ENCODE measurements at places on chromosomes 4 and X.
A peak's percentile ranks its signal among the peaks of the same experiment; 100 is the strongest.

GRCh38 chrX:16436348-16437188 lies 213.4 kb upstream of the S100G start:
- peak; percentile 21 for DNase-seq

DNA sequence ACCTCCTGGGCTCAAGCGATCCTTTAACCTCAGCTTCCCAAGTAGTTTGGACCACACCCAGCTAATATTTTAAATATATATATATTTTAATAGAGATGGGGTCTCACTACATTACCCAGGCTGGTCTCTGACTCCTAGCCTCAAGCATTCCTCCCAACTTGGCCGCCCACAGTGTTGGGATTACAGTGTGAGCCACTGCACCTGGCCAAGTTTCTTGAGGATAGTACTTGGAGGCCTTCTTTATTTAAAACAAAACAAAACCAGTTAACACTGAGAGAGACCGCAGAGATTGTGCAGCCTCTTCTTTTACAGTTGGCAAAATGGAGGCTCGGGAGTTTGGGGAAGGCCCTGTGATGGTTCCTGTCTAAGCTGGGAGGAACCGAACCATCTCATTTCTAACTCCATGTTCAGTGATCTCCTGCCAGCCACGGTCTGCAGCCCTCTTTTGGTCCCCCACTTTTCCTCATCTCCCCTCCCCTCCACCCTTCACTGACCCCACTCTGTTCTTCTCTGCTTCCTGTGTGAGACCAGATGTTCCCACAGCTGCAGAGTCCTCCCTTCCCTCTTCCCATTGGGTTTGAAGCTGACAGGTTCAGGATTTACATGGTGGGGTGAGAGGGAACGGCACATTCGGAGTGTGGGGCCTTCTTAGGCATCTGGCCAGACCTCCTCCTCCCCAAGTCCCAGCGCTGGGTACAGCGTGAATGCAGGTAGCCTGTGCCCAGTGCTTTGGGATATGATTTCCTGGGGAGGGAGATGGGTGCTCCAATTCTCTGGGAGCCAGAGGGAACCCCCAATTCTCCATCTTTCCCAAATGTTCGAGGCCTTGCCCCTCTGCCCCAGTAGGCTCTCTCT lies 1.4 kb upstream of the SORCS2 start:
- DNase-seq = no peak

- no peak for DNase-seq
These were observed 17.4 kb downstream of the GALNT7 start for GRCh38 chr4:173185847-173186510.

DNA sequence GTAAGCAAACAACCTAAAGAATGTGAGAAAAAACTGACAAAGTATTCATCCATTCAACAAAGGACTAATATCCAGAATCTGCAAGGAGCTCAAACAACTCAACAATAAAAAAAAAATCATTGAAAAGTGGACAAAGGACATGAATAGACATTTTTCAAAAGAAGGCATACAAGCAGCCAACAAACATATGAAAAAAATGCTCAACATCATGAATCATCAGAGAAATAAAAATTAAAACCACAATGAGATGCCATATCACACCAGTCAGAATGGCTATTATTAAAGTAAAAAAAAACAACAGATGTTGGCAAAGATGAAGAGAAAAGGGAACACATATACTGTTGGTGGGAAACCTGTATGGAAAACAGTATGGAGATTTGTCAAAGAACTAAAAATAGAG lies 120.7 kb upstream of the ADGRL3 start:
- no peak for DNase-seq
